Thoracic aorta (tissue), 2 donors: ENCODE measurements at places on chromosomes 3 and 15. TPM values are rescaled to one million over a fixed set of nuclear protein-coding genes. Genes with fewer than 3 reads are reported as not detected.

Gene GOLGA6A
- 0.42 TPM for total RNA-seq

Gene KNG1
- total RNA-seq = not detected

Gene LDHAL6B
- not detected for total RNA-seq

Gene RPUSD2
- total RNA-seq = 9.6 TPM

Gene CCNB2
- 0.42 TPM for total RNA-seq

Gene PLSCR5
- total RNA-seq = not detected

Gene CYP1A2
- total RNA-seq = not detected

Gene ALAS1
- total RNA-seq = 33.3 TPM

Gene GATA2
- 21.3 TPM for total RNA-seq

Gene CFAP44
- total RNA-seq = 7.3 TPM

Gene SLC28A2
- not detected for total RNA-seq

Gene MESP2
- not detected for total RNA-seq

Gene PLXNA1
- total RNA-seq = 102 TPM

Gene FES
- total RNA-seq = 86.3 TPM
